ENCODE measurements at places on chromosomes 3 and 15. TPM values are rescaled to one million over a fixed set of nuclear protein-coding genes. Genes with fewer than 3 reads are reported as not detected.

DNA sequence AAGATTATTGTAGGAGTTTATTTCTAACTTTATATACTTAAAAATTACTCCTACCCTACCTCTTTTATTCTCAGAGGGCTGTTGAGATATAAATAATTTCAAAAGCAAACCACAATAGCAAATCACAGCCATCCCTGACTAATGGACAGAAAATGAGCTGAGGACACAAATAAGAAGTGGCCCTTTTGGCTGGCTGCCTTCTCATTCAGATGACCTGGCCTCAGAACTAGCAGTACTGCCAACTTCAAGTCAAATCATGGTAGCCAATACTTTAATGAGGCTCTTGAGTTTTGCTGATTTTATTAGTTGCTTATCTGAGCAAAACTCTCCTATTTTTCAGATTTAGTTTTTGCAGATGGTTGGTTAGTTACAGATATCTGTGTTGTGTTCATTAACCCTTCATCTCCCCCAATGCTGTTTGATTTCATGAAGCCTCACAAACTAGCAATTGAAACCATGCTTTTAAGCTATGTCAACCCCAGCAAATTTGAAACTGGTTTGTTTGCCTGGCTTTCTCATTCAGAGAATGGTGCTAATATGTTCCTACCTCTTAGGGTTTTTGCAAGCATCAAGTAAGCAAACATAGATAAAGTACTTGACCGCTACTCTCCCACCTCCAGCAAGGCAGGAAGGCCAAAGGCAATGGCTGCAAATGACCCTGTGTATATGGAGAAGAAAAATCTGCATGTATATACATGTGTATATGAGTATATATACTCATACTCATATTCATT is 73.4 kb upstream of the HACD2 start:
- no peak for DNase-seq

GRCh38 chr15:78225783-78226541 is 8.4 kb downstream of the ACSBG1 start:
- peak; percentile 10 for DNase-seq

DNA sequence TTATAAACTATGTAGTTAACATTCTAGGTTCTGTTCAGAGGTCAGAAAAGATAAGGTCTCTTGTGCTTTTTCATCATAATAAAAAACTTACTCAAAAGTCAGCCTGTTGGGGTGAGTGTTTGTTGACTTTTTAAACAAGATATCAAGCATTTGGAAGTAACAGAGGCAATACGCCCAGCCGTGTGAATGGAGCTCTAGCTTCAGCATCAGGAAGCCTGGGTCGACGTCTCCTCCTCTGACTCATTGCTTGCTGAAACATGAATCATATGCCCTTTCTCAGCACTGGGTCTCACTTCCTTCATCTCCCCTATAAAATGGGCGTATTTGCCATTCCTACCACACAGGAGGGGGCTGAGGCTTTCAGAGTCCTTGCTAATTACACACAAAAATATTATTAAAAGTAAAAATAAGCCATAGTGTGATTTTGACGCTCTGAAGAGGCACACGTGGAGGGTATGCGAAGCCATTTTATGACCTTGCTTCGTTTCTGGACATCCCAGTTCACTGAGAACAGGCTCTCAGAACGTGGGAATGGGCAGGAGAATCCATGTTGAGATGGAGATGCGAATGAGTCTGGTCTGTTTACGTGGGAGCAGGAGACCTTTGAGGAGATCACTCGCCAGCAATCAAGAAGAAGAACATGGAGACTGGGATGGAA is 220.8 kb upstream of the TPRG1 start:
- DNase-seq = peak; percentile 78

DNA sequence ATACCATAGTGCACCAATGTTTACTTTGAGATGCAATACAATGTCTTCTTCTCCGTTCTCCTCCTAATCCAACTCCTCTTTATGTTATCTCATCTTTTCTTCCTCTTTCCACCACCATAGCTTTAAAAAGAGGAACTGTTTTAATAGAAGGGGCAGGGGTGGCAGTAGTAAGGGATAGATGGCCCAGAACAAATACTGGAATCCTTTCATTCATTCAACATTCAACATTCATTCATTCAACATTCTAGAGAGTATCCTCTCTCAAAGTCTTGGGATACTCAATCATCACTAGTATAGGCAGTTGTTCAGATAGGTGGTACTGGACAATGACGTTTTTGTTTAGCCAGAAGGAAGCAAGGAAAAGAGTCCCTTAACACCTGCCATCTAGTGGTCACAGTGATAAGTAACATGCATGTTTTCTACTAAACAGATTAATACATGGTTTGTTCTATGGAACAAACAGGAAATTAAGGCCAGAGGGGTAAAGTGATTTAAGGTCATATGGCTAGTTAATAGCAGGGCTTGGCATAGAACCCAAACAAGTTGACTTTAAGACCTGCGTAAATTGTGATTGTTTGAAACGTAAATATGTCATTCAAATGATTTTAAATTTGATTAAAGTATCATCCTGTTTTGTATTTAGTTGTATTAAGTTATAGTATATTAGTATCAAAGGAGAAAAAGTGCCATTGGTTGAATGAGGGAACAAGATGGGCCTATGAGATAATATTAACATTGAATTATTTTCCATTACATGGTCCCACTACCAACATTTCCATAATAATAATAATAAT is 26.9 kb upstream of the EHHADH start:
- no peak for DNase-seq

ARGFX gene
- not detected for total RNA-seq

- DNase-seq = no peak
Measured at GRCh38 chr3:50100956-50101845, 12.5 kb downstream of the RBM5 start.

- DNase-seq = no peak
Measured at GRCh38 chr15:80512726-80513660, 108.8 kb downstream of the ARNT2 start.

- no peak for DNase-seq
Measured at GRCh38 chr3:17941152-17941551, 198.7 kb upstream of the TBC1D5 start.

DNA sequence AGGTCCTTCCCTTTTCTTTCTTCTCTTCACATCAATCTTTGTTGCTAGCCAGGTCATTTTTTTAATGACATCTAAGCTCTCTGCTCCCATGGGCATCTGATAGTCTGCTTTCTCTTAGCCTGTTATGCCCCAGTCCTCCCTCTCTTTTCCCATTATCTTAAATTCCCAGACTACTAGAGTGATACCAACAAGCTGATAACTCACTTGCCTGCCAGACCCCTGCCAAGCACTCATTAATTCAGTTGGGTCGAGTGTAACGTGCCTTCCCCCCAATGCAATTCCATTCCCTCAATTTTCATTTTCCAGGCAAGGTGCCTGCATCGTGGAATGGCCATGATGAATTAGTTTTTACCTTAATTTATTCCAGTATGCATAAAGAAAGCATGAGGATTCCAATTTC is 450.8 kb upstream of the ADAMTS9 start:
- no peak for DNase-seq

DPPA4 gene
- total RNA-seq = 0.54 TPM

FBXO40 gene
- not detected for total RNA-seq

DNA sequence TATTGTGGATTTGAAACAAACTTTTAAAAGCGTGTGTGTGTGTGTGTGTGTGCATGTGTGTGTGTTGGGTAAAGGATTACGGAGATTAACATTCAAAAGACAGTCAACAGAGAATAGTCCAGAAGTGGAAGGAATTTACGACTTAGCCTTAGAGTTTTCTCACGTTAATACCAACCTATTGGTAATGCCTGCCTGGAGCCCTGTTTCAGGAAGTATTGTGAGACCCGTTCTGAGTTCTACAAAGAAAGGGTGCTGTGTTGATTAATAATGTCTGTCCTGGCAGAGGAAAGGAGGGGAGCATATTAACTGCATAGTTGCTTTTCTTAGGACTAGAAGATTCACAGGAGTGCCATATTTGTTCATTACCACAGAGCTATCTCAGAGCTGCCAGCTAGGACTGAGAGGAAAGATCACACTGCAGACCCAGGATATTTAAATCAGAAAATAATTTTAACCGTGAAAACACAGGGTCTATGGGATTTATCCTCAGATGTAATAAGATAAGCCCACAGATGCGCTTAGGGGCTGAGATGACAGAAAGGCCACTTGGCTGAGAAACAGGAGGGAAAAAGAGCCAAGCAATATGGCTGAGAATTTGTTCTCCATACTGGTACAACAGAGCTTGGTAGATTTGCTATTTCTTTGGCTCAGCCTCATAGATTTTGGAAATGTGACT is 40.5 kb upstream of the FRMD4B start:
- no peak for DNase-seq

DNA sequence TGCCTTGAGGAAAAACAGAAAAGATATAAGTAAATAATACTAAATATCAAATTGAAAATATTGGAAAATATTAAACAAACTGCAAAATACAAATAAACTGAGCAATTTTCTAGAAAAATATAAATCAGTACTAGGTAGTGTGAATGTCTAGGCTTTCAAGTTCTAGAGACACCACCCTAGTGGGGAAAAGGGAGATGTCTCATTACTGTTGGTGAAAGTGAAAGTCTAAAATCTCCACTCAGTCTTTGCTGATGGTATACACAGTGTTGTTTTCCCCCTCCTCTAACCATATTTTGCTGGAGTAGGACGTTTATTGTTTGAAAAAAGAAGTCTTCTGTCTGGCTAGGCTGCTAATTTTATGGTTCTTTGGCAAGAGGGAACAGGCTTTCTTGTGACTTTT is 1368.9 kb downstream of the OTOL1 start:
- no peak for DNase-seq
